ENCODE measurements at places on chromosomes 1 and 21.
A peak's percentile ranks its signal among the peaks of the same experiment; 100 is the strongest.

GRCh38 chr1:229342656-229343569 lies at the start of gene CCSAP:
Gene CCSAP (minus strand): TSS chr1:229343047. CDS start chr1:229342465, 582 bp downstream.
- DNase-seq = no peak

- DNase-seq = no peak
Measured at GRCh38 chr1:205245096-205245495, 17.4 kb downstream of the TMCC2 start.

GRCh38 chr1:35707601-35708440 lies 10.9 kb downstream of the C1orf216 start:
- peak; percentile 47 for DNase-seq

- DNase-seq = peak; percentile 71
Measured at GRCh38 chr1:113042285-113043143, 30.5 kb upstream of the LRIG2 start.

DNA sequence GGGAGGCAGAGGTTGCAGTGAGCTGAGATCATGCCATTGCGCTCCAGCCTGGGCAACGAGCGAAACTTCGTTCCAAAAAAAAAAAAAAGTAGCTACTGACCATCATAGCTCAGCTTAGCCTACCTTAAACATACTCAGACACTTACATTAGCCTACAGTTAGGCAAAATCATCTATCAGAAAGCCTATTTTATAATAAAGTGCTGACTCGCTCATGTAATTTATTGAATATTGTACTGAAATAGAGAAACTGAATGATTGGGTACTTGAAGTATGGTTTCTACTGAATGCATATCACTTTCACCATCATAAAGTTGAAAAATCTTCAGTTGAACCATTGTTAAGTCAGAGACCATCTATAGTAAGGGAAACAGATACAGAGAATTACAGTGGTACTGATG lies 93.9 kb upstream of the BMP8A start:
- no peak for DNase-seq

DNA sequence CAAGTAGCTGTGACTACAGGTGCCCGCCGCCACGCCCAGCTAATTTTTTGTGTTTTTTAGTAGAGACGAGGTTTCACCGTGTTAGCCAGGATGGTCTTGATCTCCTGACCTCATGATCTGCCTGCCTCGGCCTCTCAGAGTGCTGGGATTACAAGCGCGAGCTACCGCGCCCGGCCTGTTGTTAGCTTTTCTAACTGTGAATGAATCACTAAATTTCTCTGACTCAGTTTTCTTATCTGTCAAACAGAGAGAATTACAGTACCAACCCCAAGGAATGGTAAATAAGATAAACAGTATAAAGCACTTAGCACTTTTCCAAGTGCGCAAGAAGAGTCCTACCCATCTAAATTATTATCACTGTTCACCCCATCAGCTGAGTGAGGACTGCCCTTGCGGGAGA lies 193.6 kb downstream of the VAV3 start:
- no peak for DNase-seq

DNA sequence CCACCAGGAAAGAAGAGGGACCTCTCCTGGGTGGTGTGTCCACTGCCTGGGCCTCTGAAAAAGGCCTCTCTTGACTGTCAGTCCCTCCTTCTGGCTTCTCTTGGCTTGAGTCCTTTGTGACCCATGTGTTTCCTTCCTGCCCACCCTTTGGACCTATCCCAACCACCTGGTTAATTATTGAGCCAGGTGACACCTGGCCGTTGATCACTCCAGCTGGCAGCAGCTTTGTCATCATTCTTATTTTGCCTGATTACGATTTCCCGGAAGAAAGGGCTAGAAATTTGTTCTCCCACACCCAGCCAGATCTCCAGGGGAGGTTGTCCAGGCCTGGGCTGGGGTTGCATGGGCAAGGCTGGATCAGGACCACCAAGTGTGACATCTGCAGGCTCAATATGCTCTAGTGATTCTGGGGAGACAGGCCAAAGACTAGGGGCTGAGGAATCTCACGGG lies 24.8 kb downstream of the CSF1 start:
- no peak for DNase-seq

DNA sequence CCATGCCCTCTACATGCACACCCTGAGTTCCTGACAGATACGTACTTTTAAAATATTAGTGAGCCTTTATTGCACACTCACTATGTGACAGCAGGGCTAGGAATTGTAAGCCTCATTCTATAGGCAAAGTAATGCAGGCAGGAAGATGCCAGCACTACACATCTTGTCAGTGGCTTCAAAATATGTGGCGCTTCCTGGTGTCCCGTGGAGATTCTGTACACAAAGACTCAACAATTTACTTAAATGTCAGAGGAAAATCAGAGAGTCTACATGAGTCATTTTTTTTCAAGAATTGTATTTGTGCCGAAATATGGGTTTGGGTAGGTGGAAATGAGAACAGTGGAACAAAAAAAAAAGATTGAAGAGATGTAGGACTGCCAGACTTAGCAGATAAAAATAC lies 27.6 kb downstream of the RNASEL start:
- DNase-seq = no peak

All from PC-9 (cell line).